ENCODE measurements at places on chromosomes 1 and 21.
A peak's percentile ranks its signal among the peaks of the same experiment; 100 is the strongest.

DNA sequence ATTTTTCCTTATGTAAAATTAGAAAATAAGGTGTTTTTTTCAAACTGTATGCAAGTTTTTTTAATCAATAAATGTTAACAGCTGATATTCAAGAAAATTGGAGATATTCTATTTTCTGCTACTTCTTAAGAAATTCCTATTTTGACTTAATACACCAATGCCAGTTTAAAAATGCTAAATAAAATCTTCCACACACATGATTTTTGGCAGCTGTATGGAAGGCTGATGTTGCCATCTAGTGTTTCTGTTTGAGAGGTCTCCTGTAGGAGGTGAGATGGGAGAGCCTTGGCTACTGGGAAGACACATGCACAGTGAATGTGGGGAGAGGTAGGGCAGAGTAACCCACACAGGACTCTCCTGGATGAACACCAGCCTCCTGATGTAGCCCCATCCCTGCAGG, 29.2 kb upstream of the OR2B11 start:
- no peak for DNase-seq

- no peak for DNase-seq
Measured at GRCh38 chr21:38756746-38757145, 49.0 kb upstream of the ETS2 start.

DNA sequence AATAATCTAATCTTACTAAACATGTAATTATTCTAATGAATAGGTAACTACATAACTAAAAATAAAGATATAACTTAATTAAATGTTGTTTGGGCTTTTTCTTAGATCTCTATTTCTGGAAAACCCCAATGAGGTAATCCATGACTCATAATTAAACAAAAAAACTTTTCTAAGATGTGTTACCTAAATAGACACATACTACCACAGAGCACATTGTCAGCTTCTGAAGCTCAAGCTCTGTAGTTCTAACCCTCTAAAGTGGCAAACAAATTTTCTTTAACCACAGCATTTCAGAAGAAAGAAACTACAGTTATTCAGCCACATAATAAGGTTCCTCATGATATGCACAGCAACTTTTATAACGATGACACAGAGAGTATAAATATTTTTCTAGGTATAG, 4.2 kb downstream of the OR6K3 start:
- DNase-seq, result no peak

- DNase-seq, result no peak
Measured at GRCh38 chr1:76198452-76198851, 123.9 kb downstream of the ST6GALNAC3 start.

- DNase-seq, result no peak
Measured at GRCh38 chr1:247211339-247211738, 39.5 kb upstream of the ZNF124 start.

GRCh38 chr1:17335821-17336710, 28.1 kb downstream of the PADI4 start:
- DNase-seq, result peak; percentile 83

- DNase-seq, result no peak
Measured at GRCh38 chr1:185808631-185809030, 74.4 kb downstream of the HMCN1 start.

GRCh38 chr21:33374450-33375096, 28.6 kb upstream of the IFNGR2 start:
- no peak for DNase-seq

DNA sequence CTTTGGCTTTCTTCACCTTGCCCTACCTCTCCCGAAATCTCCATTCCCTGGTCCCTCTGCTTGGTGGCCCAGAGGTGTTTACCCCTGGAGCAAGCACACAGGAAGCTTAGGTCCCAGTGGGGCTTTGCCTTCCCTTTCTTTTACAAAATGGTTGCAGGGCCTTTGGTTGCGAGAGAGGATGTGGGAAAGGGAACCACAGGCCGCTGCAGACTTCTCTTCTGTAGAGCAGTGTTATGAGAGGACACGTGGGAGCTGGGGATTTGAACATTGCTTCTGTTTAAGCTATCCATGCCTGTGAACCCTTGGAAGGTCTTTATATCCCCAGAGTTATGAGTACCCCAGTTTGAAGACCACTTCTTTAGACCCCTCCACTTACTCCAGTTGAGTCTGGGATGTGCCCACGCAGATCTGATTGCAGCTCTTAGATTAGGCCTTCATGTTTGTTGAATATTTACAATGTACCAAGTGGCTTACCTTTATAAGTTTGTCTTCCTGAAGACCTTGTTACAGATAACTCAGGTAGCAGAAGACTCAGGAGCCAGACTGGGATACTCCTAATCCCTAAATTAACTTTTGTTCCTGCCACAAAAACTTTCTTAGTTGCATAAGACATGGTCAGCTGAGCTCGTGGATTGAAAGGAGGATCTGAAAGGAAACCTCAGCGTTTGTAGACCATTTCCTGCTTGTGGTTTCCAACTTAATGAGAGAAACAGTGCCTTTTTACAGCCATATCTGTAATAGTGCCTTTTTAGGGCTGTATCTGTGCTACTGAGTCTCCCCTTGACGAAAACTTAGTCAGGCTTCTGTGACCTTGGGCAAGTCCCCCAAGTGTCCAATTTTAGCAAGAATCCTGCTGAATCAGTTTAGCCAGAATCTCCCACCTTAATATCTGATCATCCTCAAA, 21.9 kb upstream of the IVNS1ABP start:
- DNase-seq, result no peak

DNA sequence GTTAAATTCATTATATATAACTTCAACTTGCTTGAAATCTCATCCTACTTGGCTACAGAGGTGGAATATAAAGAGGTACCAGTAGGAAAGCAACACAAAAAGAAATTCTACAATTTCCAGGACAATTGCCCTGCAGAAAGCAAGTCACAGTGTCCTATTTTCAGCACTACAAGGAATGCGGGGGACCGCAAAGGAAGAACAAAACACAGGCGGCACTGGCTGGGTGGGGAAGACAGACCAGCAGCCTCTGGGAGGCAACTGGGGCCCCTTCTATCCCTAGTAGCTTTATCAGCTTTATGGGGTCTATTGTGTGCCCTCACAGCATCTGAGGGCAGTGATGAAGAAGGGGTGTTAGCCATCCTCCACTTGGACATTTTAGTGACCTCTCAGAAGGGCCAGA, 30.5 kb downstream of the SLC9A1 start:
- no peak for DNase-seq

GRCh38 chr1:234734412-234734835, 124.4 kb upstream of the IRF2BP2 start:
- DNase-seq, result no peak

DNA sequence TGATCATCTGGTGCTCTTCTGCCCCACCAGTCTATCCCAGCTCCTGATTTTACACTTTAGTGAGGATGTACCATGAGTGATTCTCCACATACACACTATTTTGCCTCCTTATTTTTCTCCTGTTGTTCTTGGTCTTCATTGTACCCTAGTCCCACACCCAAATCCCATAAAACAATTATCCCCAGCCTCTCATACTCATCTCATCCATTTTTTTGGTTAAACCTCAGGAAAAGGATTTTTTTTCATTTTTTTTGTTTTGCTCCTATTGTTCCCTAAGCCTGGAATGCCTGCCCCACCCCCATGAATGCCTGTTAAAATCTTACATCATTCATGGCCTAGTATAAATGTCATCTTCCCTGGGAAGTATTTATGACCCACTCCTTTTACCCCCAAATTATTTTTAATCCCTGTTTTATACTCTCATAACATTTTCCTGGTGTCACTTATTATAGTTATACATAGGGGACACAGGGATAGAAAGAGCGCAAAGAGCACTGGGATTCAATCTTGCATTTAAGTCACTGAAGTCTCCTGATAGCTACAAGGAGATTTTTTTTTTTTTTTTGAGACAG, 4.9 kb upstream of the LINGO4 start:
- DNase-seq, result no peak

DNA sequence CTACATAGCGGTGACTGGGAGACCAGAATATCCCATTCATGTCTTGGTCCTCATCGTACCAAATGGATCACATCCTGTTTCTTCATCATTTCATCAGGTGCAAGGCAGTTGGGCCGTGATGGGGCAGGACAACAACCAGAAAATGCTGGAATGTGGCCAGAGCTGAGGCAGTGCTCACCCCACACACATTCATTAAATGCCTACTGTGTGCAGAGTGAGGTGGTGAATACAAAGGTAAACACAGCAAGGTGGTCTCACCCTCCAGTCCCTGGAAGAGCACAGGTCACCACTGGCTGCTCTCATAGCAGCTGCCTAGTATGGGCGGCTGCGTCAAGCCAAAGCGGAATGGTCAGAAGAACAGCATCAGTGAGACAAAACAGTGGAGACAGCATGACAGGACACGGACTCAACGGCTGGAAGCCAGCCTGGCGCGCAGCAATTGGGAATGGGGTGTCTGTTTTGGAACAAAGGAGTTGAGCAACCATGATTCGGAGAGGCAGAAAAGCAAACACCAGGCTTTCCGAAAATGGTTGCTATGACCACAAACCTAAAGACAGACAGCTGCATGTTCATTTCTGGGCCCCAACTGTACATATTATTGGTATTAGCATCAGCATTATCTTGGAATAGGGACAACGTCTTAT, 5.6 kb upstream of the ADAMTSL4 start:
- DNase-seq, result no peak

GRCh38 chr1:228748431-228748830, 13.2 kb downstream of the RHOU start:
- DNase-seq, result no peak

DNA sequence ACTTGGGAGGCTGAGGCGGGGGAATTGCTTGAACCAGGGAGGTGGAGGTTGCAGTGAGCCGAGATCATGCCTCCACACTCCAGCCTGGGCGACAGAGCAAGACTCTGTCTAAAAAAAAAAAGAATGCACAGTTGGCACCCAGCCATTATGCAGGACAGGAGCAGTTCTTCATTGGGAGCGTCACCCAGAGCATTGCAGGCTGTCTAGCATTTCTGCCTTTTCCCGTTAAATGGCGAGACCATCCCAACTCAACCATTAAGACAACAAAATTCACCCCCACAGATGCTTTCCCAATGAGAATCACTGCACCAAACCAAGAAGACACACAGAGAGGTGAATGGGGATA, 105.8 kb downstream of the EDEM3 start:
- no peak for DNase-seq

DNA sequence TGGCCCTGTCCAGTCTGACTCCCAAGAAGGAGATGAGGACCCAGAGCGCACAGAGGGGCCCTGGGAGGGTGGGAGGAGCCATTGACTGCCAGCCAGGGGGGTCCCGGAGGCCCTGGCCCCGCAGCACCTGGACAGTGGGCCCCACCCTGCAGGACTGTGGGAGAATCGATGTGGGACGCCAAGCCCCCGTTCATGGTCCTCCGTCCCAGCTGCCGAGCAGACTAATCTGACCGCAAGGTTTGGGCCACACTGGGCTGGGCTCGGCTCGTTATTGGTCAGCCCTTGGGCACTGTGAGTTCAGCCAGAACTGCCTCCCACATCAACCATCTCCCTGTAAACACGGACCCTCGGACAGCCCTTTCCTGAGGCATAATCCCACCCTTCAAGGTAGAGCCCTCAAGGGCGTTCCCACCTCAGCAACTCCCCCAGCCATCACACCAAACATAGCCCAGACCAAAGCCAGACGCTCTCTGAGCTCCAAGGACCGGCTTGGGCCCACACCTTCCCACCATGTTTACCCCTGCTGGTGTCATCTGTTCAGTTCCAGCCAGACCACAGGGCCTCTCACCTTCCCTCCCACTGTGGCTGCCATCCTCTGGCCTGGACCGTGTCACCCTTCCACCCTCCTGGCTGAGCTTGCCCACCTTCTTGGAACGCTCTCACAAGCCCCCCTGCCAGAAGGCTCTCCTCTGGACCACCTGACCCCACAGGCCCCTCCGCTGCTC, 16.2 kb upstream of the POFUT2 start:
- DNase-seq, result no peak

DNA sequence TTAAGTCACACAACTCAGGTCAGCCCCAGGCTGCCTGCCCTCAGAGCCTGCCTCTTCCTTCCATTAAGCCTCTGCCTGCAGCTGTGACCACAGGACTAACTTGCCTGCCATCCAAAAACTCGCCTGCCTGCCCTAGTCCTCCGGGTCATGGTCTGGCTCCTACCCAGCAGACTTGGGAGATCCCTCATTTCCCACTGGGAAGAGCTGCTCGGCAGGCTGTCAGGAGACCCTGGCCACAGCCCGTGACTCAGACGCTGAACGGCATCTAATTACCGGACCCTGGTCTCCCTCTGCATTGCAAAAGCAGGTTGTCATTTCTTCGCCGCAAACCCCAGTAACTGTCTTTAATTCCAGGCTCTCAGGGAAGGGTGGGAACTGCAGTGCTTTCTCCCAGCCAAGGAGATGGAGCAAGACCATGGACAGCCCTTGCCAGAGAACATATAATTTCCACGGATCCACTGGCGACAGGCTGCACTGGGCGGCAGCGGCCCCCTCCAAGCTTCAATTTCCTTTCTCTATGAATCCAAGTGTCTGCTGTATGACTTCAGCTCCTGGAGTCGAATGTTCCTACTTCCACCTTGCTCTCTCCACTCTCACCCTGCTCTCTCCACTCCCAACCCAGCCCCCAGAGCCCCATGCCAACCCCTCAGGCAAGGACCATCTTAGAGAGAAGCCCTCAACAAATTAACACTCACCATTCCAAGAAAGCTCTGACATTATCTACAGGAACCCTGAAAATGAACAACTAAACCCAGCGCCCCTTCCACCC, 20.4 kb downstream of the OLFML2B start:
- no peak for DNase-seq

DNA sequence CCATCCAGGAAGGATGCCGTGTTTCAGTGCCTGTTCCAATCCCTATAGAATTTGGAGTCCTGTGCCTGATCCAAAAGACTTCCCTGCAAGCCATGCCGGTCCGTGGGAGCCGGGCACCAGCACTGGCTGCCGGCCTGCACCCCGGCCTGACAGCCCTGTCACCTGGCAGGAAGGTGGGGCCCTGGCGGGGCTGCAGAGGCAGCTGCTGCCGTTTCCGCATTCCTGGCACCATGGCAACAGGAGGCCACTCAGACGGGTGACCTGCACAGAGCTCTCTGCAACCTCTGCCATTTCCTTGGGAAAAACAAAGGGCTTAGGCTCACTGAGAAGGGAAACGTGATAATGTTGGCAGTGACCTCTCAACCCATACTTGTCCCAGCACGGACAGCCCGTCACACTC, 63.2 kb upstream of the TMEM51 start:
- DNase-seq, result peak; percentile 85

GRCh38 chr21:42295845-42296244, 19.4 kb downstream of the TFF3 start:
- DNase-seq, result no peak

DNA sequence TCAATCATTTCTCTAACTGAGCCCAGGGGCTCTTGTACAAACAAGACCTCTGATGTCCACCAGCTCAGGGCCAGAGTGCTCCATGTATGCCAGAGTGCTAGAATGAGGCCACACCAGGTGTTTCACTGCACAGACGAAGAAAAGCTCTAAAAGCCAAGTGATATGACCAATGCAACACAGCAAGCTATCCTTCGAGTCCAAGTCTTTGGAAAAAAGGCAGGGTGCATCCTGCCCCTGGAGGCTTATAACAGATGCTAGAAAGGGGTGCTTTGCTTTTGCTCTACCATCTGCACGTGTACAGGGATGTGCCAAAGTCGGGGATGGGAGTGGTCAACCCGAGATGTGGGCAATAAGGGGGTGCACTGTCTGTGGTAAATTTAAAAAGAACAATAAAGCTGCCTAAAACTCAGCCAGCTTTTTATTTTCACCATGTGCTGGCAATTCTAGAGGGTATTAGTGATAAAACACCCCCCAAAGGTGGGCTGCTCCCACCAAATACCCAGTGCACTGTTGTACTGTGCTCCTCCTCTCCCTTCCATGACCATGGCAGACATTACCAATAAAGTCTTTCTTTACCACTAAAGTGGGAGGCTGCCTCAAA, 32.1 kb downstream of the SMIM12 start:
- peak; percentile 28 for DNase-seq

- no peak for DNase-seq
Measured at GRCh38 chr1:30818568-30819243, 61.1 kb upstream of the LAPTM5 start.

GRCh38 chr1:215421744-215422143, 145.4 kb upstream of the KCTD3 start:
- no peak for DNase-seq
